ENCODE measurements at places on chromosomes 3 and 15.
A peak's percentile ranks its signal among the peaks of the same experiment; 100 is the strongest.

- DNase-seq: no peak
Measured at GRCh38 chr3:171965067-171965712, 74.2 kb upstream of the FNDC3B start.

DNA sequence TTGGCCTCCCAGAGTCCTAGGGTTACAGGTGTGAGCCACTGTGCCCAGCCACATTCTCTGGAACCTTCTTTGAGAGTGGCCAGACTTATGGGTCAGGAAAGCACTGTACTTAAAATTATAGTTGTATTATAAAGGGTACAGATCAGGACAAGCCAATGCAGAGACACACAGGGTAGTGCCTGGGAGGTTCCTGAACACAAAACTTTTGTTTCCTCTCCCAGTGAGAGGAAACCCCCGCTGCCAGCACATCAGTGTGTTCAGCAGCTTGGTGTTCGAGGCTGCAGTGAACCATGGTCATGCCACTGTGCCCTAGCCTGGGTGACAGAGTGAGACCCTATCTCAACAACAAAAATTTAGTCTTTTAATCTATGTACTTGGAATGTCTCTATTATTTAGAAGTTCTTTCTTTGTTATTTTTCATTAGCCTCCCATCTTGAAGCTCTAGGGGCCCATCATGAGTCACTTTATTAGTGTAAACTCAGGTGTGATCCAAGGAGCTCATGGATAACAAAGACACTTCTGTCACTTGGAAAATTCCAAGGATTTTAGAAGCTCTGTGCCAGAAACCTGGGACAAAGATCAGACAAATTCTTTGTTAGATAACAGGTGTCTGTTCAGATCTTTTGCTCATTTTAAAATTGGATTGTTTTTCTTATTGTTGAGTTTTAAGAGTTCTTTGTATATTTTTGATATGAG lies 7.8 kb downstream of the BLOC1S6 start:
- no peak for DNase-seq

GRCh38 chr3:32381922-32382321 lies 9.7 kb upstream of the CMTM7 start:
- no peak for DNase-seq

GRCh38 chr15:62578960-62579359 lies 413.9 kb upstream of the C2CD4B start:
- no peak for DNase-seq

DNA sequence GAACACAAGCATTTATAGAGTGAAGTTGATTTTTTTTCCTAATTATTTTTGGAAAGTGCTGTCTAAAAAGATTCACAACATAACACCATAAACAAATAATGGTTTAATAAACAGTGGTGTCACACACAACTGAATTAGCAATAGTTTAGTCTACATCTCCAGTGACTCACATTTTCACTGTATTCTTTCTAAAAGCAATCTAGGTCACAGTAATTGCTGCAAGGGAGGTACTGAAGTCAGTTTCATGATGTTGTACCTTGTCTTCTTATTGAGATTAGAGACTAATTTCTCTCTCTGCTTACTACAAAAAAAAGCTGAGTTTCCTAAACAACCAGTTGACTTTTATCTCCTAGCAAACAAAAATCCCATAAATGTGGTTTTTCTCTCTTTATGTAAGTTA lies 29.6 kb downstream of the PLSCR4 start:
- peak; percentile 41 for DNase-seq

DNA sequence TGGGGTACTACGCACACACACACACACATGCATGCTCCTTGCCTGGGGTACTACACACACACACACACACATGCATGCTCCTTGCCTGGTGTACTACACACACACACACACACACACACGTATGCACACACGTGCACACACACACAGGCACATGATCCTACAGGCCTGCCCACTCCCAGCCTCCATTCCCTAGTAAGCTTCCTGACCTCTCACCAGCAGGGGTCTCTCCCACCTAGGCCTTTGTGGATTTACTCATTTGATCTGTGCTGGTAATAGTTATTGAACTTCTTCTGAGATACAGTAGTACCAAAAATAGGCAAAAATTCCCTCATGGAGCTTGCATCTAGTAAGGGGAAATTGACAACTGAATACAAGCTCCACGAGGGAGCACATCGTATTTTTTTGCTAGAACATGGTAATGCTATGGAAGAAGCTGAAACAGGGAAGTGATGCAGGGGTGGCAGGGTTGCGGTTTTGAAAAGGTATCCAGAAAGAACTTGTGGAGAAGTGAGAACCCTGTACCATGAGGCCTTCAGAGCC lies 19.1 kb downstream of the TTC21A start:
- peak; percentile 62 for DNase-seq

GRCh38 chr15:94026458-94027304 lies 204.7 kb upstream of the MCTP2 start:
- DNase-seq: no peak

GRCh38 chr3:120524171-120524923 lies 71.8 kb upstream of the NDUFB4 start:
- no peak for DNase-seq

- no peak for DNase-seq
Measured at GRCh38 chr3:138336454-138336999, 6.9 kb upstream of the NME9 start.

DNA sequence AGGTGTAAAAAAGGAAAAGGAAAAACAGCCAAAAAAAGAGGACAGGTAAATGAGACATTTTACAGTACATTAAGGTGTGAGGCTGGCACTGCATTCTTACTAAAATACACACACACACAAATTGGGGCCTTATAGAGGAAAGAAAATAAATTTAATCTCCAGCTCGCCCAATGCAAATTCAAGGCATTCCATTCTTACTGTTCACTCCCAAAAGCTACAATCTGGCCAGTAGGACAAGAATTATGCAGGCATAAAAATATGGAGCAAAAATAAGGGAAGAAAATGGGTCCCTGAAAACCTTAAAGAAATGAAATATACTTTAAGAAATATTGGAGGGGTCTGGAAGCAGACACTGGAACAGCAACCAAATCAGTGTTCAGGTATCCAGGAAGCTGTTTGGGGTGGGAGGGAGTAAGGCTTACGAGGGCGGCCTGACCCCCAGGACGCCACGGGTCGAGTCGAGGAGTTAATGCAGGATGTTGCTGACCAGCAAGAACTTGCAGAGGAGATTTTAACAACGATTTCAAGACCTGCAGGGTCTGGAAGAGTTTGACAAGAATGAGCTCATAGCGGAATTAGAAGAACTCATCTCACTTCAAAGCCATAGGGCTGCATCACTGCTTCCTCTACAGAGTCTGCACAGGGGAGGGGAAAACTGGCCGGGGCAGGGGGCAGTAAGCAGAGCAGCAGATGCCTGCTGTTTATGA lies 245.5 kb downstream of the TBL1XR1 start:
- no peak for DNase-seq

GRCh38 chr3:15107075-15107947 lies 8.4 kb upstream of the RBSN start:
- DNase-seq: no peak

DNA sequence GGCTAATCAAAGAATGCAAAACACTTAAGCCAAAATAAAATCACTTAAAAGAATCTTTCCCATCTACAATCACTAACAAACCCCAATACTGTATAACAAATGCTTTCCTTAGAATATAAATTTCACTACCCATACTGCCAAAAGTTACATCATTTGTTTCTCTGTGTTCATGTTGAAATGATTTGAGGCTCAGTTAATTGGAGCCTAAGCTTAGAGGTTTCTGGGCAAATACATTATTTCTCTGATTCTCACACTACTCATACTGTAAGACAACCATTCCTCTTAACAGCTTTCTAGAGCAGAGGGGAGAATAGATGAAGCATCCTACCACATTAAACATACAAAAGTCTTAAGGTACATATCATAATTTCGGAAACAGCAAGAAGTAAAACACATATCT lies 2.1 kb downstream of the RIOX2 start:
- peak; percentile 58 for DNase-seq

DNA sequence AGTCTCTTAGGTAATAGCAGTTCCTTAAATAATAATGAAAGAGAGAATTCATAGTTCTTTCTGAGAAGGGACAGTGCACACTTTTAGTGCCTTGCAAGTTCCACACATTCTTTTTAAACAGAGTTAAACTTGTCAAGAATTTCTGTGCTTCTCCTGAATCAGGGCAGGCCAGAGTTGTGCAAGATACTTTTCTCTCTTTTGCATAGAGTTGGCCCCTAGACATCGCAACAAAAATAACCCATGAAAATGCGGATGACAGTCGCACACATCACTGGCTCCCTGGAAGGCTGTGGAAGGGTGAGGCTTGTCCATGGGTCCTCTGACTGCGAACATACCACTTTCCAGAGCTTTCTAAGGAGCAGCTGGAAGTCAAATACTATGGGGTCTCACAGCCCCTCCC lies 40.1 kb downstream of the FBLN2 start:
- no peak for DNase-seq

DNA sequence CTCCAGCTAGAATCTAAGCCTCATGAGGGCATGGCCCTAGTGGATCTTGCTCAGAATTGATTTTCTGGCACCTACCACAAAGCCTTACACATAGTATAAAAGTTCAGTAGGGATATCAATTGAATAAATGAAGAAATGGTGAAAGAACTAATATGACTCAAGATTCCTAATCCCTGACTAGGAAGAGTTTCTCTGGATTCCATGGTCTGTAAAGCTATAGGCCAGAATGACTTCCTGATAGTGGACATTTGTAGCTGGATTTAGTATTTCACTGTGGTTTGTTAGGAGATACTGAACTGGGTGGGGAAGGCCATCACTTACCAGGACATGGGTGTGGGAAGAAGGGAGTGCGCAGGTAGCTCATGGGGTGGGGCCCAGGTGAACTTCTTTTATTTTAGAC lies 168.9 kb downstream of the RAP2B start:
- DNase-seq: no peak

- no peak for DNase-seq
Measured at GRCh38 chr15:70246623-70247220, 149.0 kb upstream of the TLE3 start.

GRCh38 chr3:71758091-71758490 lies 4.4 kb downstream of the GPR27 start:
- no peak for DNase-seq

- DNase-seq: peak; percentile 15
Measured at GRCh38 chr3:88824666-88825564, 282.5 kb upstream of the EPHA3 start.

DNA sequence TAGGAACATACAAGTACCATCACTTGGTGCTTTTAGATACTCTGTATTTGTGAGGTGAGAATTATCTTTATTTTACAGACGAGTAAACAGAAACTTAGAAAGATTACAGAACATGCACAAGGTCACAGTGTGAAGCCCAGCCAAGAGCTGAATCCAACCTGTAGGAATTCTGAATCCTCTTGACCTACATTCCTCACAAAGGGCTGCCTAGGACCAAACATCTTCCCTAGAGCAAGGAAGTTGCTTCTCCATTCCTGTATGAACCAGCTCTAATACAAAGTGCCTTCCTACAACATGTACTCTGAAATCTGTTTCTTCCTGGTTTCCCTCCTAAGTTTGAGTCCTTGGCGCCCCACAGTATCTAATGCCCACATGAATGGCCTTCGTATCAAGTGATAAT lies 2.9 kb downstream of the HDGFL3 start:
- no peak for DNase-seq

- DNase-seq: no peak
Measured at GRCh38 chr15:83310521-83311456, 26.3 kb upstream of the BNC1 start.

- DNase-seq: peak; percentile 87
Measured at GRCh38 chr3:43883729-43884396, 193.1 kb downstream of the ABHD5 start.

- no peak for DNase-seq
Measured at GRCh38 chr15:48354694-48355303, 23.6 kb downstream of the DUT start.

DNA sequence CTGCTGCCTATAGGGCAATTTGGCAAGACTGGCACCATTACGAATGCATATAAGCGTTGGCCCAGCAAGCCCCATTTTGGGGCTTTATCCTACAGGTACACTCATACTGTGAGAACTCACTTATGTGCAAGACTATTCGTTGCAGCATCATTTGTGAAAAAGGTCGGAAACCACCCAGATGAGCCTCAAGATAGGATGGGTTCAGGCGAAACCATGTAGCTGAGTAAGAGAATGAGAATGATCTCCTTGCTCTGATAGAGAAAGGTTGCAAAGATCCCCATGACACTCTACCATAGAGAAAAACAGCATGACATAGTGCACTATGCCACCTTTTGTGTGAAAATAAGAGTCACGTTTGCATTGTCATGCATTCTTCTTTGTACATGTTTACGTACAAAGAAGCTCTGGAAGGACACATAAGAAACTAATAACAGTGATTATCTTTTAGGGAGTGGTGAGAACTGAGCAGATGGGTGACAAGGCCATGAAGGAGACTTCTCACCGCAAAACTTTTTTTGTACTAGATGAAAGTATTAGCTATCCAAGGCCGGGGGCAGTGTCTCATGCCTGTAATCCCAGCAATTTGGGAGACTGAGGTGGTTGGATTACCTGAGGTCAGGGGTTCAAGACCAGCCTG lies 50.0 kb downstream of the RHCG start:
- DNase-seq: no peak

GRCh38 chr3:2535206-2535605 lies 436.5 kb downstream of the CNTN4 start:
- DNase-seq: no peak

DNA sequence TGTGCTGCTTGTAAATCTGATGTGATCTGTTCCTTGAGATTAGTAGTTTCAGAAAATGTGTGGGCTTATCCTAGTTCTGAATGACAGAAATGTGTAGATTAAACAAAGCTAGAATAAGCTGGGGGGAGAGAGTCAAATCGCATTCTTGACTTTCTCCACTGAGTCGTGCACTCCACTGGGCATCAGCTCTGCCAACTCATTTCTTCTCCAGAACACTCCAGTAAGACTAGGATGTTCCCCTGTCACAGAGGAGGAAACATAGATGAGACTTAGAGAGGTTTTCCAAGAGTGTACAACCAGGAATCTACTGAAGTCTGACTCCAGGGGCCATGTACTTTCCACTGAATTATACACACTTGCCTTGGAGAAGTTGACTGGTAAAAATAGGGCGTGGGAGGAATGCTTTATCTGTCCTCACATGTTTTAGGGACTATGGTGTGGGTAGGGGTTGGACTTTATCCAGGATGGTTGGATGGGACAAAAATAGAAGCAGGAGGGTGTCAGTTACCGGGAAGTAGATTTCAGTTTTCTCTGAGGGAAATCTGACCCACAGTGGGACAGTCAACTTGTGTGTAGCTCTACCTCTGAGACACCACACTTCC lies 298.2 kb downstream of the UBE2E2 start:
- DNase-seq: no peak

DNA sequence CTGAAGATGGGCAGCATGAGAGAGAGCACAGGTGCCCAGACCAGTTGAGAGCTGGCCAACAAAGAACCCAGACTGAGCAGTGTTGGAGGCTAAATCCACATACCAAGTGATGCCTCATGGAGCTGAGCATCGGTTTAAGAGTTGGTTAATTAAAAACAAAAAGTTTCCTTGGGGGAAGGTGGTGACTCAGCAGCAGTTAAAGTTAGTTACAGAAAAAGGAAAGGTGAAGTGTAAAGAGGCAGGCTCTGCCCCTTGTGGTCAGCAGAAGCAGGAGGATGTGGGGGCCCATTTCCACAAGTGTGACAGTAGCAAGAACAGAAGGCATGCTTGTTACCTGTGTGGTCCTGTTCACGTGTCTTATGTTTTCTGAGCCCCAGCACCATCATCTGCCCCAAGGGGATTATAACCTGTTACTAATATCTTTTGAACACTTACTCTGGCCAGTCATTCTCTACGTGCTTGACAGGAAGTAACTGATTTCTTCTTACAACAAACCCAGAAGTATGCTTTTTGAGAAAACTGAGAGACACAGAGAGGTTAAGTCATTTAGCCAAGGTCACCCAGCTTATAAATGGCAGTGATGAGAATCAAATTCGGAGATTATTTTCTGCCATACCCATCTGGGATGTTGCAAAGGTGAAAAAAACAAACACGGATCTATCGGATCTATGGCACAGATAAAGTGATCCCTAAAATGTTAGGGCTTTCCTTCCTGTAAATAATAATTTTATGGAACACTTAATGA lies 91.0 kb downstream of the EPHB1 start:
- no peak for DNase-seq
